Transverse colon (tissue), 4 donors: ENCODE measurements at places on chromosomes 13 and 19. TPM values are rescaled to one million over a fixed set of nuclear protein-coding genes. Genes with fewer than 3 reads are reported as not detected.

Gene TIMM29
- 45.3 TPM for total RNA-seq

Gene TLE5
- total RNA-seq, result 441 TPM

Gene NTF4
- total RNA-seq, result not detected

Gene CAPN12
- total RNA-seq, result 2.6 TPM

Gene ERICH6B
- not detected for total RNA-seq

Gene C13orf42
- not detected for total RNA-seq

Gene CEACAM8
- total RNA-seq, result 0.32 TPM

Gene ASPDH
- total RNA-seq, result not detected

Gene PABPC3
- total RNA-seq, result 0.14 TPM

Gene ADGRE1
- total RNA-seq, result 0.27 TPM

Gene COL4A2
- 75.1 TPM for total RNA-seq

Gene FFAR3
- total RNA-seq, result not detected

Gene PPM1N
- total RNA-seq, result not detected

Gene DNAJC15
- total RNA-seq, result 18.3 TPM

Gene PRX
- 3.7 TPM for total RNA-seq

Gene CLDND2
- not detected for total RNA-seq

Gene ZNF284
- 3.2 TPM for total RNA-seq

Gene NLRP4
- not detected for total RNA-seq

Gene SIRT2
- 71.3 TPM for total RNA-seq

Gene MYO16
- not detected for total RNA-seq

Gene SIGLEC7
- total RNA-seq, result 2.1 TPM

Gene LYPD3
- 2.2 TPM for total RNA-seq

Gene ZNF773
- total RNA-seq, result 5.2 TPM

Gene PCDH9
- 0.37 TPM for total RNA-seq

Gene ZNF780B
- 14.9 TPM for total RNA-seq

Gene OR7C1
- total RNA-seq, result not detected

Gene NAPSA
- total RNA-seq, result 3.0 TPM

Gene ADAMTSL5
- 2.7 TPM for total RNA-seq

Gene ZMYM5
- 259 TPM for total RNA-seq

Gene DCLK1
- total RNA-seq, result 7.3 TPM

Gene SIGLEC12
- total RNA-seq, result 0.48 TPM

Gene ONECUT3
- not detected for total RNA-seq

Gene PLIN5
- 6.0 TPM for total RNA-seq

Gene GSX1
- not detected for total RNA-seq

Gene NLRP9
- not detected for total RNA-seq

Gene RAB3A
- 3.8 TPM for total RNA-seq

Gene SBSN
- not detected for total RNA-seq

Gene OR10H1
- not detected for total RNA-seq

Gene WASF3
- 1.00 TPM for total RNA-seq

Gene PSG1
- not detected for total RNA-seq

Gene SLITRK5
- total RNA-seq, result not detected

Gene PLEKHF1
- total RNA-seq, result 11.1 TPM

Gene ELANE
- 2.2 TPM for total RNA-seq

Gene MUC16
- total RNA-seq, result not detected

Gene NANOS3
- not detected for total RNA-seq
